Activated gamma-delta T cell (primary cell): ENCODE measurements at places on chromosomes 7 and 10.

DNA sequence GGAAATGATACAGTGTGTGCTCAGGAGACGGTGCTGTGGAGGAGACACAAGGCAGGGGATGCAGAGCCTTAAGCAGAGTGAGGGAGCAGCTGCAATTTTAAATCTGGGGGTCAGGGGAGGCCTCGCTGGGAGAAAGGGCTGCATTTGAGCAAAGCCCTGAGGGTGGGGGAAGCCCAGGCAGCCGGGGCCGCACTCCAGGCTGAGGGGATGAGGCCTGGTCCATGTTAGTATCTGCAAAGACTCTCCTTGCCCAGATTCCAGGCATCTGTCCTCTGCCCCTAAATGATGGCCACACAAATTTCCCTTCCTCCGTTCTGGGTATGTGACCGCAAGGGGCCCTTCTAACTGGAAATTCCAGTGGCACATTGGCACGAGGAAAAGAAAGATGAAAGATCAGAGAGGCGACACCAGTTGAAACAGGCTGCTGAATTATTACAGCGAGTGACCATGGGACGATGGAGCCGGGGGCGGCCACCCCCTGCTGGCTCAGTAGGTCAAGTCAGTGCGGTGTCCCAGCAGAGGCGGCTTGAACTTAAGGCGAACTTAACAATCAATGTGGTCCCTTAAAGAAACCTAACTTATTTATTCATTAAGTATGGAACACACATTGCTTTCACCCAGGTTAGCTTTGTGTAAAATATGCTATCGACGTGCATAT, 62.3 kb upstream of the KAT6B start:
- no peak for DNase-seq

DNA sequence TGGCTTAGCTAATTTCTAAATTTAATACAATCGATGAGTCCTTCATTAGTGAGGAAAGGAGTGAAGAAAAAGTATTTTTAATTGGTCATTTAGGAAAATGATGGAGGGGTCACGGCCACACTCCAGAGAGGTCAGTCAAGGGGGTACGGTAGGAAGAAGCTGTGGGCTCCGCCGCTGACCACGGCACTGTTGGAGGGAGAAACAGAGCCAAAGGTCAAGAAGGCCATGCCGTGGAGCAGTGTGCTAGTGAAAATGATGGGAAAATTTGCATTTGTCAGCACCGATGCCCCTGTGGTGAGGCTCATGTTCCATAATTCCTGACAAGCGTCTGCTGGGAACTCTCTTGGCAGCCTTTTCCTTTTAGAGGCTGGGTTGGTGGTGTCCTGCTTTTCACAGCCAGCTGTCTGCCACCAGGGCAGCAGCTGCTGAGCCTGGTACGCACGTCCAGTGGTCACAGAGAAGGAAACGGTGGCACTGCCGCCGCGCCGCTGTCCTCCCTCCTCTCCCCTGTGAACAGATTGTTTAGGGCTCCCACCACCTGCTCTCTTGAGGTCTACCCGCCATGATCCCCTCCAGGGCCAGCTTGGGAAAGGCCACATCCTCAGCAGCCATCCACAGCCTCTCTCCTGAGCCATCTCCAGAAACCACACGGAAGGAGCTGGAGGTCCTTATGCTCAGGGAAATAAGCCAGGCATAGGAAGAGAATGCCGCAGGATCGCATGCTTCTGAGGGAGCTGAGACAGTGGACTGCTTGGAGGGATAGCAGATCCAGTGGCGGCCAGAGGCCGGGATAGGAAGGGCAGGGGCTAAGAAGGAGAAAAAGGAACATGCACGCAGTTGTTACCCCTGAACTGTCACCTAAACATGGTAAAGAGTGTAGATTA, 263.7 kb upstream of the PPP2R2D start:
- no peak for DNase-seq

GRCh38 chr10:52313933-52314821, at the start of gene DKK1:
Gene DKK1, plus strand, starts transcription at chr10:52314281. Its CDS starts 154 bp downstream, at chr10:52314435.
- DNase-seq, result no peak

- DNase-seq, result no peak
Observed at GRCh38 chr10:79460687-79461086, 15.3 kb upstream of the ZCCHC24 start.

DNA sequence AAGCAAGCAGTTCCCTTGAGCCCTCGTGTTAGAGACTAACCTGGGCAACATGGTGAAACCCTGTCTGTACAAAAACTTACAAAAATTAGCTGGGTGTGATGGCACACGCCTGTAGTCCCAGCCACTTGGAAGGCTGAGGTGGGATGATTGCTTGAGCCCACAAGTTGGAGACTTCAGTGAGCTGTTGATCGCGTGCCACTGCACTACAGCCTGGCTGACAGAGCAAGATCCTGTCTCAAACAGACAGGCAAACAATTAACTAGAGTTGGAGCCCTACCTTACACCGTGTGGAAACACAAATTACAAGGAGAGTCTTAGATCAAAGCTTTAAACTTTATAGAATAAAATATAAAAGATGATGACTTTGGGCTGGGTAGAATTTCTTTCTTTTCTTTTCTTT, 219.5 kb downstream of the CUX1 start:
- DNase-seq, result no peak
